ENCODE measurements at places on chromosomes 16 and 17.

- DNase-seq: peak; percentile 46
Observed at GRCh38 chr16:19601083-19601976, 45.8 kb downstream of the VPS35L start.

GRCh38 chr17:42291129-42291528, 2.8 kb downstream of the STAT5A start:
- DNase-seq: no peak

DNA sequence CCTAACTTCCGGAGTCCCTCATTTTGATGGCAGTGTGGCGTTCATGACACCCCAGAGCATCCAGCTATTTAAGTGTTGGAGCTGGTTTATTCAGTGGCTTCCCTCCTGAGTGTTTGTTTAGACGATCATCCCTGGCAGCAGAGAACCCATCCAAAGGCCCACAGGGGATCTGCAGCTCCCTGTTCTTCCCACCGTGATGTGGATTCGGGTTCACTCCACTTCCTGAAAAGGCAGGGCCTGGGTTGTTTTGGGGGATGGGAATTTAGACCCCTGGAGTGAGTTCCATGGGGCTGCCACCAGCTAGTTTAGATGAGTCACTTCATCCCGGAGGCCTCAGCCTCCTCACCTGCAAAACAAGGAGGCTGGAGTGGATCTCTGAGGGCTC, 2.3 kb downstream of the KSR1 start:
- DNase-seq: no peak

DNA sequence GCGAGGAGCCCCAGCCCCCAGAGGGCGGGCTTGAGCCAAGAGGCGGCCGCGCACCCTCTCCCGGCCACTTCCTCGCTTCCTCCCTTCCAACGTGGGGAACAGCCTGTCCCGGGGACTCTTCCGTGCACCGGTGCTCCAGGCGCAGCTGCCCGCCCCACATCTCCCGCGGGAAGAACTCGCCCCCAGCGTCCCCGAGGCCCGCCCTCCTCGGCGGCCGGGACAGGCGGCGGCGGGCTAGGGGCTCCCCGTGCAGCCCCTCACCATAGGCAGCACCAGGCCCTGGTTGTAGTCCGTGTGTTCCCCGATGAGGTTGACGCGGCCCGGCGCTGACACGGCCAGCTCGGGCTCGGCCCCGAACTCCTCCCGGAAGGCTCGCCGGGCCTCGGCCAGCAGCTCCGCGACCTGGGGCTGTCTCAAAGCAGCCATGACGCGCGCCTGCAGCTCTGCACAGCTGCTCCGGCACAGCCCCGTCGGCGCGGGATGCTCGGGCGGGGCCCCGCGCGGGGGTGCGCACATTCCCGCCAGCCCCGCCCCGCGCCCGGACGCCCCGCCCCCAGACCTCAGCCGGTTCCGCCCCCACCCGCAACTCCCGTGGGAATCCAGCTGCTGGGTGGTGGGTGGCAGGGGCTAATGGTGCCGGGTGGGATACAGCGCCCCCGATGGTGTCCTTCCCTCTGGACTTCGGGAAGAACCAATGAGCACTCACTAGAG, at the start of gene GALK1:
GALK1 (minus strand) TSS at position 482 of the 711 bp plus-strand sequence; CDS start at position 426, 56 bp downstream.
- peak; percentile 60 for DNase-seq

- DNase-seq: no peak
Observed at GRCh38 chr16:66682271-66682670, 14.3 kb downstream of the CMTM4 start.

- no peak for DNase-seq
Observed at GRCh38 chr17:71548540-71549190, 572.2 kb upstream of the SOX9 start.

- no peak for DNase-seq
Observed at GRCh38 chr16:28204622-28205021, 7.1 kb downstream of the XPO6 start.

DNA sequence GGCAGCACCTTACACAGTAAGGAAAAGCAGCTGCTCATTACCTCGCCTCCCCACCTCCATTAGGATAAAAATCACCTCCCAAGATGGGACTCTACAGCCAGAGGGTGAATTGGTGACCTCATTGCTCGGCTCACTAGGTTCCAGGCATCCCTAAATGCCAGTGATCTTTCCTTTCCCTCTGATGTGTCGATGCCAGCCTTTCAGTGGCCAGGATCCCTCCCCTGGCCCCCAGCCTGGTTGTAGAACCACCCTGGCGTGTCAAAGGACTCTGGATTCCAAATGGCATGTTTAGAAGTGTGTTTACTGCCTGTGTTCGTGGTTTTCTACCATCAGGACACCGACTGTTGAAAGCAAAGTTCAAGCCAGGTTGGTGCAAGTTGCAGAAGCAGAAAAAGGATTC, 72.1 kb upstream of the LYRM9 start:
- DNase-seq: no peak

- no peak for DNase-seq
Observed at GRCh38 chr17:39870776-39871175, 2.8 kb downstream of the ZPBP2 start.

- no peak for DNase-seq
Observed at GRCh38 chr16:11734653-11735043, 8.0 kb downstream of the TXNDC11 start.

DNA sequence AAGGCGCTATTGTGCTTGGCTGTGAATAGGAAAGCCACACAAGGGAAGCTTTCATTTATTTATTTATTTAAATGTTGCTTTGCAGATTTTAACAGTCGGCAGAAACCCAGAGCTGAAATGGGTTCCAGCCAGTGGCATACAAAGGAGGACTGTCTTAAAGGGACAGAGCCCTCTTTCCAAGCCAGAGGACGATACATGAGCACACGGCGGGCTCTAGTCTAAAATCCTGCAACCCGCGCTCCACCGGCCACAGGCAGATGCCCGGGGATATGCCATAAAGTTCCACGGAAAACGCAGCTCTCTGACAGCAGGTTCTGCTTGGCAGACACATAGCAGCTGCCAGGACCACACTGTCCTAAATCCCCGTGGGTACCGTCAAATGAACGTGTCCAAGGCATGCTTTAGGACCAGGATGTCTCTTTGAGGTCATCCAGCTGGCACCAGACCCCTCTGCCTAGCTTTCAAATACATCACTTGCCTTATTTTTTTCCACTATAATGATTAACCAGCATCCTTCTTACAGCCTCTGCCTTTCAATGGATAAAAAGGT, 64.6 kb downstream of the CYTH1 start:
- peak; percentile 42 for DNase-seq

Data from fibroblast of mammary gland (primary cell).